Activated naive CD4-positive, alpha-beta T cell treated with anti-CD3 and anti-CD28 coated beads for 36 hours (primary cell): ENCODE measurements at places on chromosomes 11 and 22. TPM values are rescaled to one million over a fixed set of nuclear protein-coding genes. Genes with fewer than 3 reads are reported as not detected.

Gene UPK3A
- total RNA-seq: not detected

Gene EFCAB6
- 0.21 TPM for total RNA-seq

Gene NRGN
- 10.8 TPM for total RNA-seq

Gene DEAF1
- 67.9 TPM for total RNA-seq

Gene PSMA1
- total RNA-seq: 367 TPM

Gene HOATZ
- not detected for total RNA-seq

Gene NXPE4
- not detected for total RNA-seq

Gene SLC22A12
- total RNA-seq: not detected

Gene MUC2
- not detected for total RNA-seq

Gene APOC3
- total RNA-seq: not detected

Gene EXPH5
- 2.9 TPM for total RNA-seq

Gene NLRP14
- not detected for total RNA-seq
